ENCODE measurements at places on chromosomes 12 and 14.

GRCh38 chr12:52949413-52950331 is 754 bp downstream of the KRT18 start:
- DNase-seq, result no peak

GRCh38 chr12:96208801-96209549 is 14.8 kb downstream of the ELK3 start:
- DNase-seq, result no peak

DNA sequence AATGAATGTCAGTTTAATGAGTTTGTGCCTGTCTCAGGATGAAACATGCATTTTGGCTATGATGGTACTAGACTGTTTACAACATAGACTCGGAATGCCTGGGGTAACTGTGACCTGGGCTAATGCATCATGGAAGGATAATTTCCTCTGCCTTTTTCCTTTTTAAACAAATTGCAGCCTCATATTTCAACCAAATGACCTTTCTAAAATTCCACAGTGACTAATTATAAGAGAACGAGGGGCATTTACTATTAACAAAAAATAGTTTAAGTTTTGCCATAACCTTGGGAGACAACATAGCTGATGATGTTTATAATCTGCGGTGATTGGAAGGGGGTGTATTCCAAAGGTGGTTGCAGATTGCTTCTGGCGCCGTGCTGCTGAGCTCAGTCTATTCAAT is 1140.5 kb downstream of the GALC start:
- no peak for DNase-seq

- no peak for DNase-seq
Observed at GRCh38 chr14:58709949-58710348, 72.2 kb downstream of the DACT1 start.

- DNase-seq, result no peak
Observed at GRCh38 chr12:30506411-30506810, 189.3 kb downstream of the IPO8 start.

DNA sequence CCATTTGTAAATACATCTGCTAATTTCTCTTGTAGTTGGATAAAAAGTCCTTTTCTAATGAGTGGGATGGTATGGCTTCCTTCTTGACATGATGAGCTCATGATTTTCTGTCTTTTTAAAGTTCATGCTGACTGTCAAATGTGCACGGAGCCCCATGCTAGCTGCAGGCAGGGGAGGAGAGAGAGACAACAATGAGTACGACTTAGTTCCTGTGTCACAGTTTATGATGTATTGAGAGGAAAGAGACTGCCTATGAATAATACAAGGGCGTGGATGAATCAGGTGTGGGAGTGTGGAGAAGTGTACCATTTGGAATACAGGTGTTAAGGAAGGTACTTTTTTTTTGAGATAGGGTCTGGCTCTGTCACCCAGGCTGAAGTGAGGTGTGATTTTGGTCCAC is 10.7 kb upstream of the TBC1D30 start:
- no peak for DNase-seq

GRCh38 chr14:29215853-29216252 is 449.3 kb downstream of the FOXG1 start:
- no peak for DNase-seq

- DNase-seq, result no peak
Observed at GRCh38 chr12:131098178-131098981, 144.7 kb downstream of the ADGRD1 start.

DNA sequence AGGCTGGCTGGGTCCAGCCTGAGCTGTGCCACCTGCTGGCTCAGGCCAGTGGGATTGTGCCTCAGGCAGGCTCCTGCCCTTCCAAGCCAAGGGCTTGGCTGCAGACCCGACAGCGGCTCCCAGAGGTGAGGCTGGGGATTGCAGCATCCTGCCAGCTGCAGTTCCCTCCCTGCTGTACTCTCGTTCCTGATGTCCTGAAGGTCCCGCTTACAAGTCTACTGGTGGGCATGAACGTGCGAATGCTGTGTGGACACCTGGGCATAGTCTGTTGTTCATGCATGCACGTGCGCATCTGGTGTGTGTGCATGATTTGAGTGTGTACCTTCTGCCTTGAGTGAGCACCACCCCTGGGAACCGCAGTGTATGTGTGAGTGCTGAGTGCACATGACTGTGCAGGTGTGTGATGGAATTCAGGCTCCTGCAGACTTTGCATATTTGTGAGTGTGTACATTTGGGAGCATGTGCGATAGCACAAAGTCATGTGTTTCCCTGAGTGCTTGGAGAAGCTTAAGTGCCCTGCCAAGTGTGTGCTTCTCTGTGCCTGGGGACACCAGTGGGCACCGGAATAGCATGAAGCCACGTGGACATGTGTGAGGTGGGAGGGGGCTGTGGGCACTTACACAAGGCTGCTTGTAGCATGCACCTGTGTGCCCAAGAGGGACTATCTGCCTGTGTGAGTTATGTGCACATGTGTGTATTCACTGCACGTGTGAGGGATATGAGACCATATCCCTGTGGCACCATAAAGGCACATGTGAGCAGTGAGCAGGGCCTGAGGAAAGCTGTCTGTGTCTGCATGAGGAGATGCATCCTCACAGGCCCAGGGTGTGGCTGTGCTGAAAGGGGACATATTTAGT is 19.3 kb upstream of the KRT7 start:
- DNase-seq, result no peak

GRCh38 chr12:65953631-65954030 is 129.3 kb downstream of the HMGA2 start:
- DNase-seq, result no peak

GRCh38 chr14:76259029-76259735 is 107.5 kb downstream of the GPATCH2L start:
- DNase-seq, result no peak

GRCh38 chr14:64220056-64220455 is 74.1 kb downstream of the ESR2 start:
- no peak for DNase-seq

DNA sequence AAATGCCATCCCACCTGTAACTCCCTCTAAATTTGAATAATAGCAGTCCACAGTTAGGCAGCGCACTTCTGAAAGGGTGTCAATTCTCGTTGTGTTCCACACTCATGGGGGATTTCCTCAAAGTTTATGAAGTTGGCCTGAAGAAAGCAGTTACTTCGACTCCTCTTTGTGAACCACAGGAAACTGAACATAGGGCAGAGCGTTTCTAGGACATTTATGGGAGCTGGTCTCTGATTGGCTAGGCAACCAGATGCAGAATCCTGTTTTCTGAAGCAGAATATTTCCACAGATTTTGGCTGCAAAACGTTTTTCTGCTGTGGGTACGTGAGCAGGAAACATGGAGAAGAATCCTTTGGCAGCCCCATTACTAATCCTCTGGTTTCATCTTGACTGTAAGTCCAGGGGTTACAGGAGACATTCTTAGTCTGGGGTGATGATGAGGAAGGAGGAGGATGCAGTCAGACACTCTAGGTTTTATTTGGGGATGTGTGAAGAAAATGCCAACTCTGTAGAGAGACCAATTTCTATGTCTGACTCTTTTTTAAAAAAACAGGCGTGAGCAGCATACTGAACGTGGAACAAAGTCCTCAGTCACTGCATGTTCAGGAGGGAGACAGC is 431.5 kb upstream of the OR4E1 start:
- DNase-seq, result no peak

DNA sequence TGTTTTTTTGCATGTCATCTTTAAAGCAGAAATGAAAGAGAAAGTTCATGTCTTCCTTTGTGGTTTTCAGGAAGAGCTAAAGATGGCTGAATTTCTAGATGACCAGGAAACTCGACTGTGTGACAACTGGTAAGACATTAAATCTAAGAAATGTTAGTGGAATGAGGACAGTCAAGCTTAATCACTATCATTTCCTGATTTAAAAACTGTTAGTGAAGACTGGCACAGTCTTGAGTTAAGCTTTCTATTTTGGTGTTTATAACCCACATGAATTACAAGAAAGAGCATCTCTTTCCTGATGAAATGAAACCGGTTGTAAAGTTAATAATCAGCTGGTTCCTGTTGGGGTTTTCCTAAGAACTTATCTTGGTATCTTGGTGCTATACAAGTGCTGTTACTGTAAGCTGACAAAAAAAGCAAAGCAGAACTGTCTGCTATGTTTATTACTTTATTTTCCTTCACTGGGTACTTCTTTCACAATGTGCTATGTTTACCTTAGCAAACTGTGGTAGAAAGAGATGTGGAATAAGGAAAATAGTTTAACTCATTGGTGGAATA is 5.2 kb downstream of the TRAFD1 start:
- DNase-seq, result no peak

DNA sequence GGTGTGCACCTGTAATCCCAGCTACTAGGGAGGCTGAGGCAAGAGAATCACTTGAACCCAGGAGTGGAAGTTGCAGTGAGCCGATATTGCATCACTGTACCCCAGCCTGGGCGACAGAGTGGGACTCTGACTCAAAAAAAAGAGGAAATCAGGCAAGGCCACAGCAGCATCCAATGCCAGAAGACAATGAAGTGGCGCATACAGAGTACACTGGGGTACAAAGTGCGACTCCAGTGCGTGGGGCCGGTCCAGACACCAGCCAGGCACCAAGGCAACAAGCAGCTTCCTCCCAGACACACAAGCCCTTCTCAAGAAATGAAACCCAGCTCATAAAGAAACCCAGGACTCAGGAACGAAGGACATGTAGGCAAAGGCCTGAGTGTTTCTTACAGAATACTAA is 28.2 kb downstream of the TTC7B start:
- peak; percentile 88 for DNase-seq

- DNase-seq, result no peak
Observed at GRCh38 chr12:18706798-18707197, 31.0 kb downstream of the PLCZ1 start.

Data from vagina (tissue), 2 donors.